ENCODE measurements at places on chromosomes 2 and 18.

DNA sequence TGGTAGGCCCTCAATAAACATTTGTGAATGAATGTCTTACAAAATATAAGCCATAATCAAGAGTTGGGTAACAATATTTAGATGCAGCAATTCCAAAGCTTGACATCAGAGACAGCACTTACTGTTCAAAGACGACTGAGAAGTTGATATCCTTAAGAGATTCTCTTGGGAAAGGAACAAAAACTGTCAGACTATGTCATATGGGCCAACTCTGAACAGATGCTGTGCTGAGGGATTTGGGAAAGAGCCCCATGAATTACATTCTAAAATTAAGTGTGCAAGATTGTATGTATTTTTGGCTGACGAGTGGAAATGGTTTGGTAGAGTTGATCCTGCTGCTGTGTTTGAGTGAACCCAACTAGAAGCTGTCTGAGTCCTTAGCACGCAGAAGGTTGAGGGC is 250.7 kb upstream of the LINC00305 start:
- DNase-seq: no peak

GRCh38 chr2:1758171-1758570 is 13.9 kb upstream of the PXDN start:
- no peak for DNase-seq

DNA sequence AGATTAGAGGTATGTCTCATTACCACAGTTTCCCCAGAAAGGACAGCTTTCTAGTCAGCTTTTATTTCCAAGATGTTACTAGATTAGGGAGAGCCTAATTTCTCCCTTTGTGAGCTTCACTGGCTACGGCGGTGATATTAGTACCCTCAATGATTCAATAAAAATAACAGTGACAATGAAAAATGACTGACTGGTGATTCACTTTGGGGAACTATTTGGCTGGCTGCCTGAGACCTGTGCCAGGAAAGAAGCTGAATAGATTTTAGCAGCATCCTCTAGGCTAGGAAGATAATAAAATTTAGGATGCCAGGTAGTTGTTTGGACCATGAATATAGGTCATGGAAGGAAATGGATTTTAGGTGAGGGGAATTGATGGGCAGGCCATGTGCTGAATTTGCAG is 178.7 kb downstream of the FMNL2 start:
- DNase-seq: peak; percentile 63

- no peak for DNase-seq
Observed at GRCh38 chr2:164474873-164475272, 146.4 kb downstream of the GRB14 start.

GRCh38 chr18:57519668-57520424 is 66.7 kb downstream of the FECH start:
- no peak for DNase-seq

DNA sequence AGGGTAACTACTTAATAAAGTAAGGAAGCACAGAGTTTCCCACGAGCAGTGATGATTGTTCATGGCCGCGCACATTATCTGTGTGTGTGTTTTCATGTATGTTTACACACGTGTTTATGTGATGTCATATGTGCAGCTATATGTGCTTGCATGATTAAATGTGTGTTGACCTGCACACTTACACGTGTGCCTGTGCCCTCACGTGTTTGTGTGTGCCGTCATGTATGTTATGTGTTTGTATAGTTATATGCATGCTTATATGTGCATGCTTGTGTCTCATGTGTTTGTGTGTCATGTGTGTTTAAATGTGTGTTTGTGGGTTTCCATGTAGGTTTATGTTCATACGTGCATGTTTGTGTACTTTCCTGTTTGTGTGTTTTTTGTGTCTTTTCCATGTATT is 782.3 kb downstream of the GALR1 start:
- no peak for DNase-seq

DNA sequence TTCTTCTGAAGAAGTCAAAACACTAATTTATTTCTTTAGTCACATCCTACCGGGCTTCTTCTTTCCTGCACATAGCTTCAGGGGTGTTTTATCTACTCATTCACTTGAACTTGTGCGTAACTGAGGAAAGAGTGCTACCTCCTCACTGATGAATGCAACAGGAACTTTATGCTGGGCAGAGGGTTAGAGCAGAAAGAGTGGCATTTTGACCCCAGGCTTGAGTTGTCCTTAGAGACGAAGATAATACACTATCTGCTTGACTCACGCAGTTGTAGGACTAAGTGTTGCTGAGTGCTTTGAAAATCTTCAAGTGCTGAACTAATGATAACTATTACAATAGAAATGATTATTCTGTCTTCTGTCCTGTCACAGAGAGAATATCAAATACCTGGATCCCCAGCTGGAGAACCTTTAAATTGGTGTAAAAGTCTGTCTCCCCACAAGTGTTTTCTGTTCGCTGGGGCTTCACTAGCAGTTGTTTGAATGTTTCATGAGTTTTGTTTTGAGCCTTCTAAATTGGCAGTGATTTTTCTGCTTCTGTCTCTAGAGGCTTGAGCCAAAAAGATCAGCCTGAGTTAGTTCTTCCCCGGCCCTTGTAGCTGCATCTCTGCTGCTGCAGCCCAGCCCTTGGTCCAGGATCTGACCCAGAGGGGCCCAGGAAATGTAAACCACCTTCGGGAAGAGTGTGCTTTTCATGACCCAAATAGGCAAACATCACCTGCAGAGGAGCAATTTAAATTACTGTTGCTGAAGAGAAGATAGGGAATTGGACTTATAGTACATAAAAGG is 86.3 kb upstream of the LGALSL start:
- DNase-seq: no peak

DNA sequence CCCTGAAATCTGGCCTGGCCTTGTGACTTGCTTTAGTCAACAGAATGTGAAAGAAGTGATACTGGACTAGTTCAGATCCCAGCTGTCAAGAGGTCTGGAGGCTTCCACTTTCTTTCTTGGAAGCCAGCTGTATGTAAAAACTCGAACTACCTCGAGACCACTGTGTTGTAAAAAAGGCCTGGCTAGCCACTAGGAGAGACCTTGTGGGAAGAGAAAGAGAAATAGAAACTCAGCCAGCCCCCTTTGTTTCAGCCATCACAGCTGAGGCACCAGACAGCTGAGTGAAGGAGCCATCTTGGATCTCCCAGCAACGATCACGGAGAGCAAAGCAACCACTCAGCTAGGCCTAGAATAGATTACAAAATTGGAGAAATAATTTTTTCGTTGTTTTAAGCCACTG is 324.9 kb upstream of the TCF4 start:
- DNase-seq: no peak

DNA sequence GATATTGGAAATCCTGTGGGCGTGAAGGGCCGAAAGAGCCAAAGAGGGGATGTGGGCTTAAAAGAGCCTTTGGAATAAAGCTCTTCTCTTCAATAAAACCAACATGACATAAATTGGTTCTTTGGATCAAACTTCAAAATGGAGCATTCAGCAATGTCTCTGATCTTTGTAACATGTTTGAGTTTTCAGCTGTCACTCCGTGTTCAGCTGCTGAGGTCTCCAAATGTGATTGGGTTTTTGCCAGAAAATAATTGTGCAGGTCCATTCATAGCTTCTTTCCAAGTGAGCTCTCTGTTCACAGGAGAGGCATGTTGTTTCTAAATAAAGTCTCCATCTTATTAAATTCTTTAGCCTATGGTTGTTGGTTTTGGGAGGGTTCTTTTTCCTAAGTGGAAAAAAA is 127.6 kb upstream of the CCDC68 start:
- DNase-seq: no peak

GRCh38 chr2:150129921-150130575 is 357.4 kb downstream of the RND3 start:
- no peak for DNase-seq

DNA sequence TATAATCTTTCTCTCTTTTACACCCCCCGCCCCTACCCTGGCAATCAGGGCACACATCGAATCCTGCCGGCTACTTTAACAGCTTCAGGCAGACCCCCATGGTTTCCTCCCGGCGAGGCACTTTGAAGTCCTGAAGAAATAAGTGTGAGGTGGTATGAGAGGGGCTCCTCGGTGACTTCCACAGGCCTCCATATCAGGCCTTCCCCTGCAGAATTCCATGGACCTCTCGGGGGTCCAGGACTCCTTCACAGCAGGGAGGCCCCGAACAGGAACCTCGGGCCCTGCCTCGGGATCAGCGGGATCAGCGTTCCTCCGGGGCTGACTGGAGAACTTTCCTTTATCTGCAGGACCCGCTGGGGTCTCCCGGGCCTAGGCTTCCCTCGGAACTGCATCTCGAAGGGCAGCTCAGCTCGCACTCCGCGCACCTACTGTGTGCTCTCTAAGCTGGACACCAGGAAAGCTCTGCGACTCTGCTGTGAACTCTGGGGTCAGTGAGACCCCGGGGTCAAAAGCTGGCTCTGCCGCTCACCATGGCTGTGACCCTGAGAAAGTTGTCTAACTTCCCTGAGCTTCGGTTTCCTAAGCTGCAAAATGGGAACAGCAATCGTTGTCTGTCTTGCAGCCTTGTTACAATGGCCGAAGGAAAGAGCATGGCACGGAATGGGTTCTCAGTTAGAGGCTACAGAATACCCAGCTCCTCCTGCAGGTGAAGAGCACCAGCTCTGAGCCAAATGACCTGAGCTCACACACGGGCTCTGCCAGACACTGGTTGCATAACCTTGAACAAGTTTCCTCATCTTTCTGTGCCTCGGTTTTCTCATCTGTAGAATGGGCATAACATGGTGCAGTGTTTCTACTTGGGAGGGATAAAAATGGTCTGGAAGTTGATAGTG is 97.4 kb upstream of the ID2 start:
- DNase-seq: no peak

- no peak for DNase-seq
Observed at GRCh38 chr18:75339936-75340605, 87.4 kb downstream of the SMIM21 start.

DNA sequence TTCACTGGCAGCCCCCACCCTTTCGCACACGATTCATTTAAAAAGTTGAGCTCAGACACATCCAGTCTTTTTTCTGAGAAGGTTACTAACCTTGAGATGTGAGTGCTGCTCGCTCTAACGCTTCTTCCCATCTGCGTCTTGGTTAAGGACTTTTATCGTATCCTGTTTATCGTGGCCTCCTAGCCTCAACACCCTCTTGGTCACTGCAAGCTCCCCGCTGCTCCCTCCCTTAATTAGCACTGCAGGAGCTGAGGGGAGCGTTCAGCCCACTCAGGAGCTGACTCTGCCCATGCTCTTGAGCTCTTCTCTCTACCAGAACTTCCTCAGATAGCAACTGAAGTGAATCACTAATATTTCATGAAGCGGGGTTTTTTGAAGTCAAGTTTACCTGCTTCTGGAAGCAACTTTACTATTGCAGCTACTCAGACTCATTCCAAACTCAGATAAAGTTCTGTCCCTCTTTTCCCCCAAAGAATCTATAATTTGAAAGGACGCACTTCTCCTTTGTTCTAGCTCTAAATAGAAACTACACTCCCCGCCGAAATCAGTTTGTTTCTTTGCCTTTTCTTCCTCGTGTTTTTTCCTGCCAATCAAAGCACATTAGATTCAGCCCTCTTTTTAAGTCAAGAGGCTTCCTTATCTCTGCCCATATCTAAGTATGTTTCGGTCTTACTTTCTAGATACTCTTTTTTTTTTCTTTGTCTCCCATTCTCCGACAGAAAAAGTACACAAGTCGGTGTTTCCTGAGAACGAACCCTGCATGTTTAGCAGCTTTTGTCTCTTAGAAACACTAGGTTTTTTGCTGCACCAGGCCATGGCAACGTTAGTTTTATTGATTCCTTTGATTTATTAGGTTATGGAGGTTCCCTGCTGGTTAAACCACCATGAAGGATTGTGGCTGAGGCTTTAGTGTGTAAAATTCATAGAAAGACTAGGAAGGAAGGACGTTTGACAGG is 9.3 kb upstream of the CD226 start:
- no peak for DNase-seq

- no peak for DNase-seq
Observed at GRCh38 chr2:237154082-237154638, 68.5 kb downstream of the COPS8 start.

DNA sequence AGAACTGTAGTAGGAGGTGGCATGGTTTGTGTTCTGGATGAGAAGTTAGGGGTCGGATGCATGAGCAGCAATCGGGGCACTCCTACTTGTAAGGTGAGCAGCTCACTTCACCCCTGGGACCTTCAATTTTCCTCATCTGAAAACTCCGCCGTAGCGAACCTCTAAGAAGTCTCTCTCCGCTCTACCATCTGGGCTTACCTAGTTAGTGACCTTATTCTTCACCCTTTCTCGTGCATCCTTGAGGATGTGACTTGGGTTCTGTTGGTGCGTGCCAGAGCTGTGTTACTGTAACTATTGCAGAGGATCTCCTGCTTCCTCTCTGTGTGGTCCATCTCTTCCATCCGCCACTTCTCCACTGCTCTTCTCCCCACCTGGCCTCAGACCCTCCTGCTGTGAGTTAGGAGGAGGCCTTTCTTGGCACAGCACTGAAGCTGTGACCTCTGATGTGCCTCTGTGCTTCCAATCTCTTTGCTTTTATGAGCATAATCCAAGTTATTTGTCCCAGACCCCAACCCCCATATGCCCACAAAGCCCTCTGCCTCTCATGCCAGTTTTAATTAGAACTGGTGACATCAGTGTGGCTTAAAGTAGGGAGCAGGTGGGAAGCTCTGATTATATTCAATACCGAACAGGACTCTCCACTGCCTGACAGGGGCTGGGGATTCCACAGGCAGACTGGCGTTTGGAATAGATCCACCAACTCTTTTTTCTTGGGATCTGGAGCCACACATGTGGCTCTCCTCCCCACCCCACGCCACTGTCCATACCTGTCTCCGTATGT is 178.4 kb downstream of the BCL2 start:
- no peak for DNase-seq

DNA sequence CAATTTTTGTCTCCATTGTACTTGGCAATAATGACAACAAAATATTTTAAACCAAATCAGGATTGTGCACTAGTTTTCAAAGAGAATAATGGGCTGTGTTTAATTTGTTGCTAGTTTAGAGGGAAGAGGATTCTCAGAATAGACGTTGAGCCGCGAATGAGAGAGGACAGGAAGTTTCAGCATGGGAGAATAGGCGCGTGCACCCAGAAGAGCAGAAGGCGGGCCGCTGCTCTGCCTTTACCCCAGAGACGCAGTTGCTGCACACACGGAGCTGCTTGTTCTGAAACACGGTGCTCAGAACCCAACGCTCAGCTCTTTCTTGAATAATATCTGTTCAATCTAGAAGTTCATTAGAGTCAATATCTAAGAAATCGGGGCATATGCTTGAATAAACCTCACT is 223.4 kb downstream of the MYT1L start:
- no peak for DNase-seq

GRCh38 chr2:166463640-166464039 is 30.4 kb downstream of the SCN7A start:
- no peak for DNase-seq

DNA sequence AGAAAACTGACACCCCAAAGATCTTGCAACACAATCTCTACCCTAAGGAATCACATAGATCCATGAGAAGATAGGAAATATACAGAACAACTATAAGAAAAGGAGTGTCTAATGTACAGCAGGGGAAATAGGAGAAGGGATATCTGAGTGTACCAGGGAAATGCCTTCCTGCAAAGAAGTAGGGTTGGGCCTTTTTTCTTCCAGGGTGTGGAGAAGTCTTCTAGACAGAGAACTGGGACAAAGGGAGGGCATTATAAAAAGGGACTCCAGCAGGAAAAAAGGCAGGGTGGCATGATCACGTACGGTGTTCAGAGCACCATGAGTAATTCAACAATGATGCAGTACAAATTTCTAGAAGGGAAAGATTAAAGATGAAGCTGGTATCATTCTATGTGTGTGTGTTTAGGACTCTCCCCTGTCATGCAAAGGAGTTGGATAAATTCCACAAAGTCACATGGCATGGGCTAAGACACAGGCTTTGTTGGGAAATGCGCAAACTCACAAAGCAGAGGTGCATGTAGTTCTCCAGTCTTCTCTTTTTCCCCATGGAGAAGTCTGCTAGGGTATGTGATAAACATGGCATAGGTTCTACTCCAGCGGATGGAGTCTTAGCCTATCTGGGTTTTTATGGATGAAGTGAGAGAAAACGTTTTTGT is 6.7 kb upstream of the SEC11C start:
- no peak for DNase-seq

Data from HS-5 (cell line).